ENCODE measurements at places on chromosomes 7 and 10. TPM values are rescaled to one million over a fixed set of nuclear protein-coding genes. Genes with fewer than 3 reads are reported as not detected.

Gene SMKR1
- polyA plus RNA-seq: not detected

Gene LCOR
- polyA plus RNA-seq: 4.3 TPM

Gene RPEL1
- polyA plus RNA-seq: not detected

Gene PCLO
- polyA plus RNA-seq: 0.21 TPM

Gene NRCAM
- 0.15 TPM for polyA plus RNA-seq

Gene SEMA3D
- 0.10 TPM for polyA plus RNA-seq

Gene DRGX
- polyA plus RNA-seq: not detected

Gene ATXN7L1
- polyA plus RNA-seq: 2.0 TPM

Gene FRMD4A
- polyA plus RNA-seq: 21.3 TPM

Gene ZNF862
- 6.9 TPM for polyA plus RNA-seq

Gene PLXNA4
- polyA plus RNA-seq: 4.3 TPM

Gene ADAM12
- 0.04 TPM for polyA plus RNA-seq

Gene TSPAN12
- polyA plus RNA-seq: 45.8 TPM

Gene GRB10
- polyA plus RNA-seq: 21.1 TPM

Gene PKD2L1
- not detected for polyA plus RNA-seq

Gene TAS2R5
- polyA plus RNA-seq: 0.18 TPM

Gene ZNF853
- 3.1 TPM for polyA plus RNA-seq

Gene CALCR
- polyA plus RNA-seq: not detected

Gene PLCE1
- polyA plus RNA-seq: 2.3 TPM

Data from heart left ventricle (tissue), 16 donors.